ENCODE measurements at places on chromosomes 3 and 15.

GRCh38 chr3:127858521-127858920 lies 36.2 kb upstream of the MGLL start:
- no peak for DNase-seq

- DNase-seq: no peak
Measured at GRCh38 chr3:141129541-141130011, 78.4 kb downstream of the SPSB4 start.

- DNase-seq: no peak
Measured at GRCh38 chr15:96115642-96116041, 214.9 kb upstream of the NR2F2 start.

- DNase-seq: no peak
Measured at GRCh38 chr3:177410730-177411129, 213.4 kb upstream of the TBL1XR1 start.

DNA sequence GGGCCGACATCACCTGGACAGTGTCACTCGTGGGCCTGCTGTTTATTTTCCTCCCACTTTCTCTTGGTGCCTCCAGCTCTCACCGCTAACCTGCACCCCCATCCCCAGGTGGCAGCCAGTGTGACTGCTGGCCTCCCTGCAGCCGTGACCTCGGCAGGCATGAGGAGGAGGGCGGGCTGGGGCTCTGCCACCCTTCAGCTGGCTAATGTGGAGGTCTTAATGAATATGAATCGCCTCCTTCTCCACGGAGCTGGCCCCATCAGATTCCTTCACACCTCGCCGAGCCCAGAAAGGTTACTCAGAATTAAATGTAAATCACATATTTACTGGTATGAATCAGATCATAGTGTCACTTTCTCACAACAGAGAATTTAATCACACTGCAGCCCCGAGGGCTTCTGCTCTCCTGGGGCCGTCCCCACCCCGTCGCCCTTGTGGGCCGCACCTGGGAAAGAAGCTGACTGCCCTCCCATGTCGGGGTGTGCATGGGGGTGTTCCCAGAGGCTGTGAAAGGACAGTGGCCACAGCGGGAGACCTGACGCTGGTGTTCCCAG lies 171.1 kb upstream of the TLE3 start:
- no peak for DNase-seq

- no peak for DNase-seq
Measured at GRCh38 chr3:110243081-110243480, 828.5 kb upstream of the NECTIN3 start.

Data from activated T-cell treated with anti-CD3 and anti-CD28 coated beads, Interleukin-2, amount 50 U/mL, for 4 hours (primary cell).